ENCODE measurements at places on chromosomes 11 and 22. TPM values are rescaled to one million over a fixed set of nuclear protein-coding genes. Genes with fewer than 3 reads are reported as not detected.

DNA sequence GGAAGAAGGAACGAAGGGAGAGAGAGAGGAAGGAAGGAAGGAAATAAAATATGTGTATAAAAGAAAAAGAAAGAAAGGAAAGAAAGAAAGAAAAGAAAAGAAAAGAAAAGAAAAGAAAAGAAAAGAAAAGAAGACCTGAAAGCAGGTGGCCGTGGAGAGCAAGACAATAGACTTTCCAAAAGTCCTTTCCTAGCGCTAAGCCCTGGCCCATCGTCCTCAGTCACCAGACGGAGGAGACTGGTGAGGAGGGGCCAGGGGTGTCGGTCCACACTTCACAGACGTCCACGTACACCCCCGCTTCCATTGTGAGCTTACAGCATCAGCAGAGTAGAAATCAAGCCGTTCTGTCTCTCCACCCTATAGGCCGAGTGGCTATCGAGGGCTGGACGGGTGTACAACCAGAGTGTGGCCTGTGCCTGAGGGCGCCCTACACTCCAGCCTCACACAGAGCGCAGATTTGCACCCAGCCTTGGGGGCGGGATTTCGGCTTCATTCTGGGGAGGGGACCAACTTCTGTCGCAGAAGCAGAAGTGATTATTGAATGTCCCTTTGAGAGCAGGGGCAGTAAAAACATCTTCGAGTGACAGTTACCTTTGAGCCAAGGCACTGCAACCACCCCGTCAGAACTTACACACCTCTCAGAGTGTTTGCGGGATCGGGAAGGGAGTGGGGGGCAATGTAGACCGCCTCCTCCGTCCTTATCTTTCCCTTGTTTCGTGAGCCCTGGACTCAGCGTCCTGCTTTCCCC lies 2.0 kb upstream of the BSX start:
- peak overlapping the region; percentile 69 for H3K4me3 ChIP-seq
- H3K36me3 ChIP-seq: no peaks in the 10 kb centered on the region
- H3K27ac ChIP-seq: no peak overlapping the region
- DNase-seq: no peak
- peaks cover 9% of the 10 kb centered on the region for H3K4me1 ChIP-seq

DNA sequence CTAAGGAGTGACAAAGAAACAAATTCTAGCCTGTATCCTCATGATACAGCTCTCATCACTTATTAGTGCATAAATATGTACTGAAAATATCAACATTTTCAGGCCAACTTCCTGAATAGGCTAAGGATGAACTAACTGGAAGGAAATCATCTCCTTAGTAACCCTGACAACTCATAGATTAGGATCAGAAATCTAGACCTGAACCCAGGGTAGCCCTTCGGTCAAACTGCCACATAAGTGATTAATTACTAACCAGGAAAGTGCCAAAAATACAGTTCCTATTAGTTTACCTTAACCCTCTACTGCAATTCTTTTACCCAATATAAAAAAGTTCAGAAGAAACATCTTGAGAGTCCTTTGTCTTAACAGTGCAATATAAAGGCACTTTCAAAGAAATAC lies 40.0 kb downstream of the AMBRA1 start:
- H3K4me1 ChIP-seq: peaks cover 14% of the 10 kb centered on the region
- H3K27me3 ChIP-seq: no peaks in the 10 kb centered on the region
- no peak overlapping the region for H3K27ac ChIP-seq
- no peak for DNase-seq
- H3K36me3 ChIP-seq: no peaks in the 10 kb centered on the region

DNA sequence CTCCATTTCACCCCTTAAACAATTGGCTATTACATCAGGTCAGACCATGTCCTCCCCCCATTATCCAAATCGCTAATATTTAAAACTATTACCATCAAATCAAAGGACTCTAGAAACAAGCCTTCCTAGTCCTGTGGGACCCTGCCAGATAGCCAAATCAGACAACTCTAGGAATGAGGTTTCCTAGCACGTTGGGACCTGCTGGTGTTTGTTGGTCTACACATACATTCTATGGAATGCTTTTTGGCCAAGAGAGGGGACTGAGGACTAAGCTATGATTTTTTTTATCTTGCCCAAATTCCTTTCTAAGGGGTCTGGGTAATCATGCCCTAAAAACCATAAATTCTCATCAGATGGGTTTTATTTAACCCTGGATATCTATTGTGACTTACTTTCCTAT lies 14.1 kb upstream of the SELENOH start:
- H3K4me1 ChIP-seq: no peaks in the 10 kb centered on the region
- no peak for DNase-seq
- no peaks in the 10 kb centered on the region for H3K36me3 ChIP-seq

DNA sequence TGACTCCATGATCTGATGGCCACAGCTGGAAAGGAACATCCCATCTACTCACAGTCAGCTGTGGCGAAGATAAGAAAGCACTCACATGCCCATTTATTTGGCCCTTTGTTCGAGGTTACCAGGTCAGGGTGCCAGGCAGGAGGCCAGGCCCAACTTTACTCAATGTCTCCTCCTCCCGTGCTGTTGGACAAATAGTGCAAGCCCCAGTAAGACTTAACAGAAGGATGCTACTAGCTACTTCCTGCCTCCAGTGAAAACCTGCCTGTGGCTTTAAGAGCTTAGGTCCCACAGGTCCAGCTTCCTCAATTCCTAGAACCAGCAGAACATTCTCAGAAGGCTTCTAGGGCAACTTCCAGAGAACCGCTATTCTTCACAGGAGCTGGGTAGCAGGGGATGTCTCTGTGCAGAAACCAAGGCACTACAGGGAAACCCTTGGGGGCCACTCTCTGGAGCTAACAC lies 12.9 kb upstream of the CRY2 start:
- no peak overlapping the region for H3K27ac ChIP-seq
- H3K36me3 ChIP-seq: no peaks in the 10 kb centered on the region
- DNase-seq: no peak
- no peaks in the 10 kb centered on the region for H3K27me3 ChIP-seq
- no peaks in the 10 kb centered on the region for H3K4me1 ChIP-seq

- H3K4me1 ChIP-seq: no peaks in the 10 kb centered on the region
- no peaks in the 10 kb centered on the region for H3K27me3 ChIP-seq
- no peaks in the 10 kb centered on the region for H3K36me3 ChIP-seq
- DNase-seq: no peak
- H3K4me3 ChIP-seq: no peak overlapping the region
Measured at GRCh38 chr22:27461470-27461869, 340.1 kb downstream of the MN1 start.

GRCh38 chr11:117328375-117329010 lies 839 bp downstream of the CEP164 start:
- peak overlapping the region; percentile 90 for H3K27ac ChIP-seq
- peak; percentile 58 for DNase-seq
- H3K36me3 ChIP-seq: no peaks in the 10 kb centered on the region
- no peaks in the 10 kb centered on the region for H3K27me3 ChIP-seq
- peaks cover 3% of the 10 kb centered on the region for H3K4me1 ChIP-seq

The VPREB3 gene
- not detected for total RNA-seq

The GRAP2 gene
- total RNA-seq: 6.1 TPM

The APOL1 gene
- total RNA-seq: 9.4 TPM

The ANO9 gene
- total RNA-seq: 1.9 TPM
